ENCODE measurements at places on chromosomes 1 and 21.

DNA sequence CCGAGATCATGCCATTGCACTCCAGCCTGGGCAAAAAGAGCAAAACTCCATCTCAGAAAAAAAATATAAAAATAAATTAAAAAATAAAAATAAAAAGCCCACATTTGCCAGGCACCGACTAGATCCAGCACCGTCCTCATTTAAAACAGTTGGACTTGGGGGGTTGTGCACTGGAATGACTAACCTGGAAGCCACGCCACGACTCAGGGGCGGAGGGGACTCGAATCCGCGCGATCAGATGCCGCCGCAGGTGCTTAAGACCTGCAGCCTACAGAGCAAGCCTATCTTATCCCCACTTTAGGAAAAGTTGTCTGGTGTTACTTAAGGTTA is 38.5 kb downstream of the ZBTB8OS start:
- peak; percentile 66 for ATAC-seq

GRCh38 chr1:192811594-192812239 is 2.9 kb downstream of the RGS2 start:
- ATAC-seq = no peak

GRCh38 chr1:53063744-53064515 is 1.9 kb downstream of the PODN start:
- no peak for ATAC-seq

GRCh38 chr1:167305706-167306277 is 85.1 kb downstream of the POU2F1 start:
- no peak for ATAC-seq

- ATAC-seq = no peak
These were observed 18.6 kb upstream of the RASAL2 start for GRCh38 chr1:178075333-178075732.

GRCh38 chr1:31981972-31982371 is 31.7 kb upstream of the KHDRBS1 start:
- no peak for ATAC-seq

DNA sequence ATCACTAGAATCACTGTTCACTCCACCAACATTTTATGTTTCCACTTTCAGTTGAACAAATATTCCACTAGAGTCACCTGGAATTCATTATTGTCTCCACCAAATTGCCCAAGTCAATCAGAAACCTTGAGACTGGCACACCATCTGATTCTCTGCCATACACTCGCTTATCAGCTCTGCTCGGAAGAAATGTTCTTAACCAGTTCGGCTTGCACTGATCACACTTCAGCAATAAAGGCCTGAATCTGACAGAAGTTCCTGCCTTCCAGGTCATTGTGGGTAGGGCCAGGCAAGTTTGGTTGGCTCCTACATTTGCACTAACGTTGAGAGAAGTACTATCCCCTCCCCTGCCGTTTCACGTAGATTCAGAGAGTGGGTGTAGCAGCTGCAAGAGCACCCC is 10.0 kb downstream of the TPM3 start:
- ATAC-seq = no peak

Data from SK-N-SH treated with all-trans-retinoic acid at 6 μM for 48 hours (cell line).